ENCODE measurements at places on chromosomes 7 and 10.

DNA sequence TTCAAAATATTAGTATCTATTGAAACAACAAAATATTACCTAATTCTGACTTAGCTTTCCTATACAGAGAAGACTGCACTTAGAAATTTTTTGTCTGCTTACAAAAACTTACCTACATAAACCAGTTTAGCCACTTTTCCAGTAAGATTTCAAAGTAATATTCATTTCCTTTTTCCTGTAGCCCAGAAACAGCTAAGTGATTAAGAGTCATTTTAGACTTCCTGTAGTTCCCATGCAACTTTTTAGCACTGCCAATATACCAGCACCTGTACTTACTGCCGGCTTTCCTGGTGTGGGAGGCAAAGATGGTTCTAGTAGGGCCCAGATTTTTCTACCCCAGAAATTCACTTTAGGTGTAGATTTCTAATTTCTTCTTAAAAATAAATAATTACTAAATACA is 21.8 kb downstream of the NT5C2 start:
- H3K4me1 ChIP-seq: peaks cover 3% of the 10 kb centered on the region
- peaks cover 62% of the 10 kb centered on the region for H3K36me3 ChIP-seq
- H3K4me3 ChIP-seq: no peak overlapping the region

DNA sequence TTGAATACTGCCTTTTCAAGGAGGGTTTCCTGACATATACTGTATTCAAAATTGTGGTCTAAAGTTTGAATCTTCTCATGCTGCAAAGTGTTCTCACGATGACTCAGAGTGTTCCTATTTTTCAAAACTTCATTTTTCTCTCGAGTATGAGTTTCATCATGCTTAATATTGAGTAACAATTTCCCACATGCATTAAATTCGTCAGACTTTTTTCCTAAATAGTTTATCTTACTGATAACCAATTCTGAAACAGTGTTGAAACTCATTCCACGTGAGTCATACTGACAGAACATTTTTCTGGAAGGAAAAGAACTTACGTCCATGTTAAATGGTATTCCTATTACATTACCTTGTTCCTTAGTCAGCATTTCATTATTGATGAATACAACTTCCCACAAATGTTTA is 44.1 kb downstream of the ZNF33B start:
- no peak overlapping the region for H3K27ac ChIP-seq
- H3K27me3 ChIP-seq: no peaks in the 10 kb centered on the region
- peaks cover 92% of the 10 kb centered on the region for H3K36me3 ChIP-seq
- no peak for DNase-seq

DNA sequence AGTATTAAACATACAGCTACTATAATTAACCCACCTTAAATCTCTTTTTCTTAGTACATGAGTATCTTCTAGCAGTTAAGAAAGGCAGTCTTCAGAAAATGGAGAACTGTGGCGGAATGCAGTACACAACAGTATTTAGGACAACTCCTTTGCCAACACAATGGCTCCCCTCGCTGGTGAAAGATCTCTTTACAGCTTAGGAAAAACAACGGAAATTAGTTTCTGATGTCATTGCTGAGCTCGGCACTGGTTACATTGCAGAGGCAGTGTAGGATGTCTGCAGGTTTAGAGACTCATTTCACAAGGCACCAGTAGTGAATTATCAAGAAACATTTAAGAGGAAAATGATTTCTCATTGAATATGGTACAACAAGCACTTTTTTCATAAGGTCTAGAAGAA is 43.4 kb downstream of the GLRX3 start:
- peak overlapping the region; percentile 72 for H3K27ac ChIP-seq
- H3K27me3 ChIP-seq: no peaks in the 10 kb centered on the region
- peaks cover 19% of the 10 kb centered on the region for H3K4me1 ChIP-seq
- H3K4me3 ChIP-seq: no peak overlapping the region

DNA sequence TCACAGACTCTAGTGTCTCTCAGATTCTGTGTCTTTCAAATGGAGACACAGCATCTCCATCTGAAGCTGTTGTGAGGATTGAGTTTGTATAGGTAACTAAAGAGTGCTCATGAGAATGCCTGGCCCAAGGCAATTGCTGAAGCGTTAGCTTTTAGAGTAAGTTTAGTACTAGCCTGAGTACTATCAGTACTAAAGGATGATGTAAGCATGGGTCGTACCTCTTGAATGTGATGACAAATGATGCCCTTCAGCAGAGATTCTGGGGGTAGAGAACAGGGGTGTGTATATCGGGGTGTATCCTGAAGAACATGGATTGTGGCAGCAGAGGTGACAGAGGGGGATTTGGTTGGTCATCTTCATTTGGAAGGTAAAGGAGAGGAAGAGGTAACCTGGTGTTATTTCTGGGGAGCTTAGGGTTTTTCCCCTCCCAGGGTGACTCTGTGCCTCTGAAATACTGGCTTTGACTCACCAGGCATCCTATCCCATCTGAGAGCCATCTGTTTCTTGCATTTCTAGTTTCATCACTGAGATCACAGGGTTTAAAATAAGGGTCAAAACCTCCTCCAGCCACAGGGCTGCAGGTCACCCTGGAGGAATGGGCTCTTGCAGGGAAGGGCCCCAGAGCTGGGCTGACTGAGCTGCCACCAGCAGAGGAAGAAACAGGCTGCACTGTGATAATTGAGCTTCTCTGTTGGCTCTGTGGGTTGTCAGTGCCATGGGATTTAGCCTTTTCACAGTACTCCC is 756.0 kb downstream of the KCNMA1 start:
- H3K4me1 ChIP-seq: peaks cover 17% of the 10 kb centered on the region
- H3K4me3 ChIP-seq: no peak overlapping the region
- H3K27ac ChIP-seq: peak overlapping the region; percentile 18
- DNase-seq: no peak

DNA sequence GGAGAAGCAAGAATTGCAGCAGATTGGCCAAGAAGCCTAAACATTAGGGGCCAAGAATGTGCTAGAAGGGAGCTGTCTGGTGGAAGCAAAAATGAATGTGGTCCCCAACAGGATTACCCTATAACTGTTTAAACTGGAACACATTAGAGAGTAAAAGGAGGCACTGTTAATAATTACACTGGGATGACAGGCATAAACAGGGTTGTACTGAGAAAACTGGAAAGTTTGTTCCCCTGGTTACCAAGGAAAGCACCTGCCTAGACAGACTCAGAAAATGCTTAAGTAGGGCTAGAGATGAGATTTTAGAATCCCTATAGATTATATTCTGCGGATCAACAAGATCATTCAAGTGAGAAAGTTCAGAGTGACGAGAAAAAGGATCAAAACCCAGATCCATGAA is 100.8 kb downstream of the CTTNBP2 start:
- DNase-seq: no peak
- H3K27me3 ChIP-seq: peaks cover 7% of the 10 kb centered on the region
- H3K36me3 ChIP-seq: no peaks in the 10 kb centered on the region
- no peak overlapping the region for H3K27ac ChIP-seq
- no peaks in the 10 kb centered on the region for H3K4me1 ChIP-seq

All from activated T-cell treated with anti-CD3 and anti-CD28 coated beads, Interleukin-2, amount 50 U/mL, for 24 hours (primary cell).